T47D (cell line): ENCODE measurements at places on chromosomes 16 and 17.

DNA sequence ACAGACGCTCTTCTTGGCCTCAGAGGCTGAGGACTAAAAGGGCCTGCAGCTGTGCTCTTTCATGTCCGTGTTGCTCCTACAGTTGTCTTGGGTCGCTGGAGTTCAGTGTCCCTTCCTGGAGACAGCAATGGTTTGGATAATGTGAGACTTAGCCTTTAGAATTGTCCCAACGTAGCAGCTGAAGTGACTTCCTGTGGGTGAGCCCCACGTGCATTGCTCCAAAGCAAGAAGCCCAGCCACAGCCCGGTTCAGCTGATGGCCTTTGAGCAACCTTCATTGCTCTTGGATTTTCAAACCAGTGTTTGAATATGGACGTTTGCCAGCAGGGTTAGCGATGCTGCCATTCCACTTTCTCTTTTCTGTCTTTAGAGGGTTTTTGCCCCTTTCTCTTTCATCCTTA lies 19.7 kb downstream of the TMEM11 start:
- DNase-seq, result no peak

GRCh38 chr17:34110315-34110714 lies 144.8 kb upstream of the CCL2 start:
- no peak for DNase-seq

GRCh38 chr16:87996962-87997880 lies 46.0 kb downstream of the BANP start:
- DNase-seq, result no peak

- no peak for DNase-seq
Measured at GRCh38 chr17:8140065-8141029, 11.9 kb downstream of the PER1 start.

GRCh38 chr17:56020369-56020768 lies 132.9 kb upstream of the ANKFN1 start:
- no peak for DNase-seq

DNA sequence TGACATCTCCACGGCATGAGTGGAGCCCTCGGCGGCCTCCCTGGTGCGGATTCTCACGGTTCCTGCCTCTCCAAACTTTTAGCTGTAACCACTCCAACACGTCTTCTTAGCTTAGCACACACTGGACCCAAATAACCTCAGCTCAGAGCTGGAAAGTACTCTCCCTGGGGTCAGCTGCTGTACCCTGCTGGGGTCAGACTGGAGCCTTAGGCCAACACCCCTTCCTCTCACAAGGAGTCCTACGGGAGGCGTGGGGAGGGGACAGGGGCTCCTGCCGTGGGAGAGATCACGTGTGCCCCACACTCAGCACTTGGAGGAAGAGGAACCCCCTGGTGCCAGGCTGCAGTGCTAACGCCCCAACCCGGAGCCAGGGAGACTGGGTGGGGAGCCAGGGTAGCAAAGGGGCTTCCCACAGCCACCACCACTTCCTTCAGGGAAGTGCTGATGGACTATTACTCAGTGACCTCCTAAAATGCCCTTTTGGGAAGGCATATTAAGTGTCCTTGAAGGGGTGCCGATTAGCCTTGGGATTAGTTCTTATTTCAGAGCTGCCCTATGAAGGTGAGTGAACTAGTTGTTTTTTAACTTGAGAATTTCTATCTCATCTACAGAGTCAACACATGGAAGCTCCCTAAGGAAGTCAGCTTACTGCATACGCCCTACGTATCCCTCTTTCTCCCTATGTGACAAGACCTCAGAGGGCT lies 124.0 kb downstream of the HIC1 start:
- no peak for DNase-seq

DNA sequence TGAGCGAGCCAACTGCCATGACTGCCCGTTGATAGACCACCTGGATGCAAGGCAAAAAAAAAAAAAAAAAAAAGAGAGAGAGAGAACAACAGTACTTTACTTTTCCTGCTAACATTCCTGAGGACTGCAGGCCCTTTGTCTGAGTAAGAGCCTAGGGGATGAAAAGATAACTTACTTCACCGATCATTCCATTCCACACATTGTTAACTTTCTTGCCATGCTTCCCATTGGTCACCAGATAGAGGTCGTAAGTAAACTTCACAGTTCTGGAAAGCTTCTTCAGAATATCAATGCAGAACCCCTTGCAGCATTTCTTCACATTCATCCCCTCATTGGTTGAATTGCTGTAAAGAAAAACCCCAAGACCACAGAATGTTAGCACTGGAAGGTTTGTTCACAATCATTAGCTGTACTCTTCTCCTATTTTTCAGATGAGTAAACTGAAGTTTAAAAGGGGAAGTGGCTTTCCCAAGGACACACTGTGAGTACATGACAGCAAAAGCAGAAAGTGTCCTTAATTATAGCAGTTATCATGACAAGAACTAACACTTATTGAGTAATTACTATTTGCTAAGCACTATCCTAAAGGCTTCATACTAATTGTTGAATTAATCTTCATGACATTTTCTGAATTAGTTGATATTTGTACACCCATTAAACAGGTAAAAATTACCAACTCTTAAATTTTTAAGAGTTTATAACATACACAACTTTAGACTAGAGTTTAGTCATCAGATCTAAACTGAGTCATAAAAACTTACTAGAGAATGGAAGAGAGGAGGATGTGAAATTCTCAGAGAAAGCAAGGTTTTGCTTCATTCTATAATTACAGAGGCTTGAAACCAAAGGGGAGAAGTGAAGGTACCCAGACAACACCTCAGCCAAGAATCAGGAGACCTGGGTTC lies 341.2 kb downstream of the GRIN2A start:
- DNase-seq, result no peak
